ENCODE measurements at places on chromosomes 12 and 14.

DNA sequence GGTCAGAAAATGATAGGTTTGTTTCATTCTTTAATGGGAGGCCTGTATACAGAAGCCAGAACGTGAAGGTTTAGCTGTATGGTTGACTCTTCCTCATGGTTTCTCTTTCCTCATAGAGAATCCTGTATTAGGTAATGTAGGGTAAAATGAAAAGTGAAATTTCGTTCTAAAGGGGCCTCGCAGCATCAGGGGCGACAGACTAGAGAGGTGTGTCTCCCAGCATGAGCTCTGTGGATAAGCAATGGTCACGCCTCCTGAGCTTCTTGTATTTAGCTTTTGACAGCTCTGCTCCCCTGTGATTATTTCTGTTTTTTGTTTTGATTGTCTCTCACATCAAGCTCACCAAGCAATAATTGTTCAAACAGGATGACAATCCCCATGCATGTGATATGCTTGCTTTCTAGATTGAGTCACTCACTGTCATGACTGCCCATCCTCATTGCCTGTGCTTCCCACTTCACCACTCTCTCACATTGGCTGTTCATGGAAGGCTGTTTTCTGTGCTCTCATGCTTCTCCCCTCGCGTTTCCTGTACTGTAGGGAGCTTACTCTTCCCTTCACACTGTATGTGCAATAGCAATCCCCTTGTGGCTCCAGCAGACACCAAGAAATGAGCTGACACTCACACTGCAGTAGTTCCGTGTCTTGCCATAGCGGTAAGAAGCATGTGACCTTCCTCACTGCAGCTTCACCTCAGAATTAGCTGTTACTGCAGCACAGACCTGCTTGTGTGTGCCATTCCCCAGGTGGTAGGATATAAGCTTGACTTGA lies 44.0 kb downstream of the RAD52 start:
- DNase-seq: no peak

- DNase-seq: no peak
Observed at GRCh38 chr12:127035011-127035879, 1231.7 kb upstream of the TMEM132C start.

GRCh38 chr14:35989736-35990135 lies 163.6 kb downstream of the BRMS1L start:
- DNase-seq: no peak

- DNase-seq: no peak
Observed at GRCh38 chr12:126064028-126064427, 998.8 kb downstream of the AACS start.

GRCh38 chr14:55604900-55605418 lies 25.0 kb downstream of the KTN1 start:
- DNase-seq: no peak

DNA sequence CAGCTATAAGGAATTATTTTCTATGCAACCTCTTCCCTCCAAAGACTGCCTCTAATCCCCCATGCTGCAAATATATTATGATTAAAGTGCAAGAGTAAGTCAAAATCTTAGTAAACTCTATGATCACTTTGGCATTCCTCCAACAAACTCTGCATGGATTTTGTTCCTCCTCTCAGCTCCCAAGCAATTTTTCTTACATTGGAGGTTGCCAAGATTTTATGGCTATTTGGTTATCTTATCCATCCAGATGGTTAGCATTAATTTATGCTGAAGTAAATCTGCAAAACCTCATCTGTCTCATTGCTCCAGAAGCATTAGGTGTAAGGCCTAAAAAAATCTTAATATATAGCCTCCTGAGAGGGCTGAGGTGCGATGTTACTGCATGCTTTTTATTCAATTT lies 228.1 kb downstream of the CHST11 start:
- DNase-seq: no peak

DNA sequence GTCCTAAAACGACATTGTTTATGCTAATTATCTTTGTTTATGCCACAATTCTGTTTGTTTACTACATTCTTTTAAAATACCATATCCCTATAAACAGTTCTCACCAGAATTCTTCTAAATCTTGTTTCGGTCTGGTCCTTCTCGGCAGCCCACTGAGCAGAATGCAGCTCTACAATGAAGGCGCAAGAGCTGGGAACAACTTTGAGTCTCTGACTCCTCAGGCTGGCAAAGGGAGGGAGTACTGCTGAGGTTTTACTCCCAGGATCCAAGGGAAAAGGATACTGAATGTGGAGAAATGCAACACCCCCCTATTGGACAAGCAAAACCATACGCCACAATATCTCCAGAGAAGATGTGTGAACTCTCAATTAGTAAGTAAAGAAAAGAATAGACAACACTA lies 5.4 kb downstream of the SOX5 start:
- no peak for DNase-seq

DNA sequence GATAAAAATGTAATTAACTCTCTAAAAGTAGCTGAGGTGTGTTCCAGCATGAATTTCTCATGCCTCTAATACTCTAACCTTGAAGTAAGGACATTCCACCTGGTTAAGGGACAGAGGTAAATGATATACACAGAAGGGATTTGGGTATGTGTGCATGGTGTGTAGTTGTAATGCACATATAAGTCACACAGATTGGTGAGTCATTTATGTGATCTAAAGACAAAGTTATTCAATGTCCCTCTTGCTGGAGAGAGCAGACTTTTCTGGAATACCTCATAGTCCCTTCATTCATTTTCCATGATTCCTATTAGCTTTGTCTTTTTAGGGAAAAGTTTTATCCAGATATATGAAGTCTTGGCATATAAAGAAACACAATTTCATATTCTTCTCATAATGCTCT lies 234.9 kb downstream of the SNAPC1 start:
- no peak for DNase-seq

GRCh38 chr12:77560714-77561113 lies 270.0 kb upstream of the NAV3 start:
- DNase-seq: no peak

DNA sequence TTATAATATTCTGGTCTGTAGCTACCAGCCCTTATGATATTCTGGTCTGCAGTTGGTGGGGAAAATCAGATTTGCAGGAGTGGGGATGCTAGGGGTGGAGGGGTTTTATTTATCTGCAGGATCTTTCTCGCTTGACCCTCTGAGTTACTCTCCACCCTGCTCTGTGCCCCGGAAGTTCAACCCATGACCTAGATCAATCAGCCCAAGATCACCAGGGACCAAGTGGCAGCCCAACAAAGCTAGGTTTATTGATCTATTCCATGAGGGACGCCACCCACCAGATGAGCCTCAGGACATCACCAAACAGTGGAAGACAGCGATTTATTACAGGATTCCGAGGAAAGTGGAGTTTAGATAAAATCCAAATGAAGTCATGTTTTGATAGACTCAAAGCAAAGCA lies 25.8 kb upstream of the C12orf76 start:
- no peak for DNase-seq

- no peak for DNase-seq
Observed at GRCh38 chr12:29054858-29055663, 94.0 kb upstream of the FAR2 start.

DNA sequence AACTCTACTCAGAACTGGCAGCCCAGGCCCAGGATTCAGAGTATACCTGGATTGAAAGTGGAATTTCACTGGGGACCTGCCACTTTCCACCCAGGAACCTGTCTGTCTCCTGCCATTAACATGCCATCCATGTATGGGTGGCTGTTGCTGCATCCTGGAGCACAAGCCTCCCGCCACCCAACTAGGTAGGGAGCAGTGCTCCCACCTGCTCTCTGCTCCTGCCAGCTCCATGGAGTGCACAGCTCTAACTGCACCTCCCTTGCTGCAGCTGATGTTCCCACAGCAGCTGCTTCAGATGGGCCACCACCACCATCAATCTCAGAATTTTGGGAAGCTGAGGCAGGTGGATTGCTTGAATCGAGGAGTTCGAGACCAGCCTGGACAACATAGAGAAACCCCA lies 17.1 kb upstream of the NTS start:
- no peak for DNase-seq

DNA sequence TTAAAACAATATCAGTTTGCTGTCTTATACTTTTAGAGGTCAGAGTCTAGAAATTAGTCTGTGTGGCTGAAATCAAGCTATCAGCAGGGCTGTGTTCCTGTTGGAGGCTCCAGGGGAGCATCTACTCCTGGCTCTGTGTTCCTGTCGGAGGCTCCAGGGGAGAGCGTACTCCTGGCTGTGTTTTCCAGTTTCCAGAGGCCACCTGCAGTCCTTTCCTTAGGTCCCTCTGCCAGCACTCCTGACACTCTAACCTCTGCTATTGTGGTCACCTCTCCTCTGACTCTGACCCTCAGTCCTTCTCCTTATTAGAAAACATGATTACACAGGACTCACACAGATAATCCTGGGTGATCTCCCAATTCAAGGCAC lies 1140.7 kb upstream of the TMEM132C start:
- DNase-seq: no peak

DNA sequence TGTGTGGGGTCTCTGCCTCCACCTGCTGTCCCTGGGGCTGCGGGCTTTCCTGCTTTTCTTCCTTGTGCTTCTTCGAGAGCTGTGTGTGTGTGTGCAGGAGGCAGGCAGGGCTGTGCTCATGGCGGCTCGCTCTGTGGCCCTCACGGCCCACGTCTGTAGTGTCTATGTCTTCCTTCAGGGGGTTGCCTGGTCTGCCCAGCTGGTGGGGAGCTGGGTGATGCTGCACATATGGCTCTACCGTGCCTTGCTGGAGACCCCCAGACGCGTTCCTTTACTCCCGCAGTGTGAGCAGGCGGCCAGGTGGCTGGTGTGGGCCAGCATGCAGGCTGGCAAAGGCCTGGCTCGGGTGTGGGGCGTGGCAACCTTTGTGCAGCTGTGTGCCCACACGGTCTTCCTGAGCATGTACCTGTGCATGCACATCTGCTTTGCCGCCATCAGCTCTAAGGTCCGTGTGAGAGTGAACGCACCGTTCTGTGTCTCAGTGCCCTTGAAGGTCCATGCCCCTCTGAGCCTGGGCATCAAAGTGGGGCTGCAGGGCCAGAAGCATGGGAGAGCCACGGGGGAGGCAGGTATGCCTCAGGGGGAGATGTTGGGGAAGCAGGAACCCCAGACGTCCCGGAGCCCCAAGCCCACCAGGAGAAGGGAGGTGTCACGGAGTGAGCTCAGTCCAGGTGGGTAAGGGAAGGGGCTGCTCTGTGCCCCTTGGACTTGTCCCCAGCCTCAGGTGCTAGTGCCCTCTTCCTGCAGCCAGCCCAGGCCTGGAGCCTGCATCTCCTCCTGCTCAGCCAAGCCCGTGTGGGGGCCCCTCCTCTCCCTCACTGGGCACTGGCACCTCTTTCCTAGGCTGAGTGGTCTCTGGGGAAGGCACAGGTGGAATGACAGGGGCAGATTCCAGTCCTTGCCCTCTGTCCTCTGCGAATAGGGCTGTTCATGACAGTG lies 26.4 kb downstream of the CLSTN3 start:
- DNase-seq: no peak

DNA sequence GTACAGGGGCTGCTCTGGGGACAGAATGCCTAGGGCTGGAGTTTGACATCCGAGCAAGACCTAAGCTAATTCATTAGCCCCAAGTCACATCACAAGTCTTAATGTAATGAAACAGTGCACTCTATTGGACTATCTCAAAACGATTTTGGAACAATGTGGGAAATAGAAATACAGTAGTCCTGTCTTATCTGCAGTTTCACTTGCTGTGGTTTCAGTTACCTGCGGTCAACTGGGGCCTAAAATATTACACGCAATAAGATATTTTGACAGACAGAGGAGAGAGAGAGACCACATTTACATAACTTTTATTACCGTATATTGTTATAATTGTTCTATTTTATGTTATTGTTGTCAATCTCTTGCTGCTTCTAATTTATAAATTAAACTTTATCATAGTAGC lies 21.1 kb downstream of the MOAP1 start:
- DNase-seq: no peak

DNA sequence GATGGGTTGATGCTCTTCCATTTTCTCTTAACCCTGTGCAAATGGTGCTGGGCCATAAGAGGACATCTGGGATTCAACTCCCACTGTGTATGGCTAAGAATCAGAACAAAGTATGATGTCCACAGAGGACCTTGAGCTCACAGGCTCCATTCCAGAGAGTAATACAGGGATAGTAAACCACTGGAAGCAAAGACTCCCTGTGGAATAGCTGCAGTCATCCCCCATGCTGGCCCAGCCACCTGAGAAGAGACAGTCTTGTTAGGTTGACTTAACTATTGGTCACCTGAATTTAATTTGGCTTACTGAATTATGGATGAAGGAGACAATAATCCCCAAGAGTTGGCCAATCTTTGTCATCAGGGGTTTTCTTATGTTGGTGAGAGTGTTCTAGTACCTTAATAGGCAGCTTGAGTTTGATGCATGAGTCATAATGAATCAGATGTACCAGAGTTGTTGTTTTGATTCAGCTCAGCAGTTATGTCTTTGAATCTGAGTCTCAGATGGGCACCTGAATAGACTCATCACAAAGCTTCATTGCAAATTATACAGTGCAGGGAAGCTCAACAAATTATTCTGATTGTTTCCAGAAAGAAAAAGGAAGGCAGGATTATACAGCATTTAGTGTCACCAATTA lies 122.7 kb downstream of the SSPN start:
- no peak for DNase-seq

DNA sequence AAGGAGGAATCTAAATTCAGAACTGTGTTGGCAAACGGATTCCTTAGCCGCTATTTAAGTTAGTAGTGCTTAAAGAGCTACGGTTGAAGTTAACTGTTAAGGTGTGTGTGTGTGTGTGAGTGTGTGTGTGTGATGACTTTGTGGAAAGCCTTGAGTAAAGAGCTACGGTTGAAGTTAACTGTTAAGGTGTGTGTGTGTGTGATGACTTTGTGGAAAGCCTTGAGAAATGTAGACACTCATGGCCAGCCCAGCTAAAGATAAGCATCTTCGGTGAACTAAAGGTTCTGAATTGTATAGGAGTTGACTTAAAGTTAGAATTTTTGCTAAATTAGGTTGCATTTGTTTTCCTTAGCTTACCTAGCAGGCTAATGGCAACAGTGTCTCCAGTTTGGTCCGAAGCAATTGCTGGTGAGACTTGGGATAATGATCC lies 1.4 kb downstream of the KTN1 start:
- no peak for DNase-seq

- no peak for DNase-seq
Observed at GRCh38 chr12:28027328-28027727, 54.8 kb upstream of the PTHLH start.

DNA sequence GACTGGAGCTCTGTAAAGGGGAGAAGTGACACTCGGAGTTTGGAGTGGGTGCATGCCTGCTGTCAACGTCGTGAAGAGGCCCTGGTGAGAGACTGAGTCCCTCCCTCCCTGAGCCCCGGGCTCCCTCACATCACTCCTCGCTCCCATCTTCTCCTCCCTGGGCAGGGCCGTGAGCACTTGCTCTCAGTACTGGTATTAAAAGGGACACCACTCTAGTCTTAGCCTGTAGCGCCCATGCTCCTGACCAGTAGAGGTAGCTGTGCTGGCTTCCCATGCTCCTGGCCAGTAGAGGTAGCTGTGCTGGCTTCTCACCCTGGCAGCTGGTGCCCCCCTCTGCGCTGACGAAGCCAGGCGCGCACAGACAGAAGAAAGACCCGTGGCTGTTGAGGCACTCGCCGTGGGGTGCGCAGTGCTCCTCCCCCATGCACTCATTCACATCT lies 14.7 kb downstream of the ISCA2 start:
- no peak for DNase-seq

DNA sequence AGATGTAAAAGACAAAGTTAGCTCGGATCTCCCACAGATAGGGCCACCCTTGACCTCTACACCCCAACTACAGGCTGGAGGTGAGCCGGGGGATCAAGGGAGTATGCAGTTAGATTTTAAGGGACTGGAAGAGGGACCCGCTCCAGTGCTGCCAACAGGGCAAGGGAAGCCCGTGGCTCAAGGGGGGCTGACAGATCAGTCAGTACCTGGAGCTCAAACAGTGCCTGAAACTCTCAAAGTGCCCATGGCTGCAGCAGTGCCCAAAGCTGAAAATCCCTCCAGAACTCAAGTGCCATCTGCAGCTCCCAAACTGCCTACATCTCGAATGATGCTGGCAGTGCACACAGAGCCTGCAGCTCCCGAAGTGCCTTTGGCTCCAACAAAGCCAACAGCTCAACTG lies 10.4 kb downstream of the NYNRIN start:
- DNase-seq: no peak
